Neural cell (in vitro differentiated cells): ENCODE measurements at places on chromosomes 5 and 9. TPM values are rescaled to one million over a fixed set of nuclear protein-coding genes. Genes with fewer than 3 reads are reported as not detected.

CNTNAP3 gene
- 5.4 and 7.6 TPM in 2 replicates for polyA plus RNA-seq

KIF27 gene
- 7.1 and 8.8 TPM in 2 replicates for polyA plus RNA-seq

SNCAIP gene
- polyA plus RNA-seq, result 25.6 and 29.9 TPM in 2 replicates

NR2F1 gene
- 2.1 and 2.3 TPM in 2 replicates for polyA plus RNA-seq

IFNW1 gene
- polyA plus RNA-seq, result not detected in 2 replicates

GPR21 gene
- 2.2 and 7.2 TPM in 2 replicates for polyA plus RNA-seq
